ENCODE measurements at places on chromosomes 2 and 18. TPM values are rescaled to one million over a fixed set of nuclear protein-coding genes. Genes with fewer than 3 reads are reported as not detected.

IGFBP5 gene
- total RNA-seq = 0.31 TPM

THADA gene
- total RNA-seq = 28.0 TPM

LRRC30 gene
- total RNA-seq = not detected

PLCD4 gene
- 0.30 TPM for total RNA-seq

NEURL3 gene
- 1.7 TPM for total RNA-seq

Data from A549 treated with CpdA at 1 μM for 4 hours (cell line).